ENCODE measurements at places on chromosomes 1 and 21. TPM values are rescaled to one million over a fixed set of nuclear protein-coding genes. Genes with fewer than 3 reads are reported as not detected.

SPATC1L gene
- polyA plus RNA-seq = 11.4 TPM

DNASE2B gene
- 0.14 TPM for polyA plus RNA-seq

DDAH1 gene
- polyA plus RNA-seq = 126 TPM

DPT gene
- polyA plus RNA-seq = 0.10 TPM

COL9A2 gene
- 19.0 TPM for polyA plus RNA-seq

TNFAIP8L2 gene
- 1.5 TPM for polyA plus RNA-seq

ZNF593OS gene
- polyA plus RNA-seq = 0.62 TPM

NEGR1 gene
- 4.8 TPM for polyA plus RNA-seq

PDPN gene
- polyA plus RNA-seq = 16.9 TPM

THBS3 gene
- 29.3 TPM for polyA plus RNA-seq

SMIM12 gene
- polyA plus RNA-seq = 36.7 TPM

PLD5 gene
- polyA plus RNA-seq = 1.5 TPM

TSPAN2 gene
- polyA plus RNA-seq = 38.6 TPM

DNA sequence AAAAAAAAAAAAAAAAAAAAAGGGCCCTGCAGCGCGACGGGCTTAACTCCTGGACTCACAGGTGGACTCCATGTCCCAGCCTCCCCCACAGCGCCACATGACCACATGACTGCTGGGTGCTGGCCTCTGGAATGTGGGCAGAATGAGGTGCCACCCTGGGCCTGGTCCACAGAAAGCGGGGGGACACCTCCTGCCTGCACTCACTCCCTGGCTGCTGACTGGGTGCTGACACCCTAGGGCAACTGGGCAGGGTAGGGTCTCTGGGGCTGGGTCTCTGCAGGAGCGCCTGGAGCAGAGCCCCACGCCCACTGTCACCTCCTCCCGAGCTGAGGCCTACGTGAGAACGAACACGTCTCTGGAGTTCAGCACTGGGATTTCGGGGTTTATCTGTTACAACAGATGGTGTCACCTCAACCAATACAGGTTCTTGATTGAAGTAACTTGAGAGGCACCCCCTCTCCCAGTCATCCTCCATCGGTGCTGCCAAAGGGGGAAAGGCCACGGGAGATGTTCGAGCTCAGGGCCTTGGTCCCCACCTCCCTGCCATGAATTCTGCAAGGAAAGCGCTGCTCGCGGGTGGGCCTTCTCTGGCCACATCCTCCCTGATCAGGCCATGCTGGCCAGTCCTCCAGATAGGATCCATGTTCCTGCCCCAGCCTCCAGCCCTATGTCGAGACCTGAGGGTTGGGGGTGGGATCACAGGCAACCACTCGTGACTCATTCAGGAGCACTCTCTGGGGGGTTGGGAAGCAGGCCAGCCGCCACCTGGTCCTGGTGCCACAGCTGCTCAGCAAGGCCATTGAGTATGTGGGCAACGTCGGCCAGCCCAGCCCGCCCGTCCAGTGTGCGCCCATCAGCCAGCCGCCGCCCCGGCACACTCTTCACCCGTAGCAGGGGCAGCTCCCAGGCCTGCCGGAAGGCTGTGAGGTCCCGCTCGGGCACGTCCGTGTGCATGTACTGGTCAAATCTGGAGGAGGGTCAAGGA is 5.4 kb downstream of the CPLANE2 start:
- no peak for DNase-seq

- no peak for DNase-seq
Measured at GRCh38 chr1:213330281-213330680, 279.2 kb downstream of the RPS6KC1 start.

- no peak for DNase-seq
Measured at GRCh38 chr1:197453376-197454058, 185.5 kb downstream of the CRB1 start.

DNA sequence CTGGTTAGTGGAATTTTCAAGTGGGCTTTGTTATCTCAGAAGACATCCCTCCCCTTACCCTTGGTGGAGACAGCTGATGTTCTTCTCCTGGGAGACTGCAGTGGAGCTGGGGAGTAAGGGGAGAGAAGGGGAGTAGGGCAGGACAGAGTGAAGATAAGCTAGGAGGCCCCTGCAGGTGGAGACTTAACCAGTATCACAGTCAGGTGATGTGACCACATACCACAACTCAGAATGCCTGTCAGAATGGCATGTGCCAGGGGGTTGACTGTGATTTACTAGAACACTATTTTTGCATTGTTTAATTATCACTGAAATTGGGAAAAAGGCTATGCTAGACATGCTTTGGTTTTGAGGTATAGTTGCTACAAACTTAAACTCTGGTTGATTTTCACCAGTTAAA is 124.6 kb downstream of the NRDC start:
- DNase-seq = no peak

- DNase-seq = no peak
Measured at GRCh38 chr1:225482421-225482950, 54.6 kb upstream of the LBR start.

GRCh38 chr1:212203630-212204029 is 81.6 kb upstream of the PPP2R5A start:
- no peak for DNase-seq

DNA sequence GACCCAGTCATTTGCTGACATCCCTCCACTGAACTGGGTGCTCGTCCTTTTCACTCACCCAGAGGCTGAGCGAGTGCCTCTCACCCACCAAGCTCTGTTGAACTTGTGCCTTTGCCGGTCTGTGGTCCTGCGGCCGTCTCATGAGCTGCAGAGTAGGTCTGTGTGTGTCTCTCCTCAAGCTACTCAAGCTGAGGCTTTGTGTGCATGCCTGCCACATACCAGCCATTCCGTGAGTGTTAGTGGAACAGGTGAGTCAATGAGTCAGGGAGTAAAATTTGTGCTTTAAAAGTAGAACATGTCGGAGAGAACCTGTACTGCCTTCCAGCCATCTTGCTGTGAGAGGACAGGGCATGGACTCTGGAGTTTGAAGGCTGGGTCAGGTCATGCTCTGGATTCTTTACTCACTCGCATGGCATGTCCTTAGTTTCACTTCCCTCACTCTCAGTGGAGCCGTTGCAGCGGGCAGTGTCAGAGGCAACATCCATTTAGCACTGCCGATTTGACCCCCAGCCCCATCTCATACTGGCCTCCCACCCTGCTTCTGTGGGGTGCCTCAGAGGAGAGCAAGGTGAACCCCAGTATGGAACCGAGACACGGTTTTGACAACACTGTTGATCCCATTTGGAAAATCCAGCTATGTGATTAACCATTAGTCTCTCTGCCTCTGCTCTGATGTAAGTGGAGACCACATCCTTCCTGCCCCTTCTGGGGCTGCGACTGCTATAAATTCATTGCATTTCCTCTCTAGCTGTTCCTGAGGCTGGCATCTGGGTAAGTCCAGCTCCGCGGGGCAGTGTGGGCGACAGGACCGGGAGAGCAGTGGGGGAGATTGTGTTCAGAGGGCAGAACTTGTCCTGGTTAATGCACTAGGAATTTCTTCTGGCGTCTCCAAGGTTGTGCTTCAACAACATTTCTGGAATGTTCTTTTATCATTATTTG is at the start of gene NLRP3:
TSS of gene NLRP3 (plus strand) at position 751 of the 939 bp plus-strand sequence. CDS start 2,628 bp downstream, outside the sequence.
- no peak for DNase-seq

- DNase-seq = no peak
Measured at GRCh38 chr1:20634065-20634593, 871 bp downstream of the PINK1 start.

GRCh38 chr1:210677533-210677932 is 348.8 kb downstream of the HHAT start:
- no peak for DNase-seq

DNA sequence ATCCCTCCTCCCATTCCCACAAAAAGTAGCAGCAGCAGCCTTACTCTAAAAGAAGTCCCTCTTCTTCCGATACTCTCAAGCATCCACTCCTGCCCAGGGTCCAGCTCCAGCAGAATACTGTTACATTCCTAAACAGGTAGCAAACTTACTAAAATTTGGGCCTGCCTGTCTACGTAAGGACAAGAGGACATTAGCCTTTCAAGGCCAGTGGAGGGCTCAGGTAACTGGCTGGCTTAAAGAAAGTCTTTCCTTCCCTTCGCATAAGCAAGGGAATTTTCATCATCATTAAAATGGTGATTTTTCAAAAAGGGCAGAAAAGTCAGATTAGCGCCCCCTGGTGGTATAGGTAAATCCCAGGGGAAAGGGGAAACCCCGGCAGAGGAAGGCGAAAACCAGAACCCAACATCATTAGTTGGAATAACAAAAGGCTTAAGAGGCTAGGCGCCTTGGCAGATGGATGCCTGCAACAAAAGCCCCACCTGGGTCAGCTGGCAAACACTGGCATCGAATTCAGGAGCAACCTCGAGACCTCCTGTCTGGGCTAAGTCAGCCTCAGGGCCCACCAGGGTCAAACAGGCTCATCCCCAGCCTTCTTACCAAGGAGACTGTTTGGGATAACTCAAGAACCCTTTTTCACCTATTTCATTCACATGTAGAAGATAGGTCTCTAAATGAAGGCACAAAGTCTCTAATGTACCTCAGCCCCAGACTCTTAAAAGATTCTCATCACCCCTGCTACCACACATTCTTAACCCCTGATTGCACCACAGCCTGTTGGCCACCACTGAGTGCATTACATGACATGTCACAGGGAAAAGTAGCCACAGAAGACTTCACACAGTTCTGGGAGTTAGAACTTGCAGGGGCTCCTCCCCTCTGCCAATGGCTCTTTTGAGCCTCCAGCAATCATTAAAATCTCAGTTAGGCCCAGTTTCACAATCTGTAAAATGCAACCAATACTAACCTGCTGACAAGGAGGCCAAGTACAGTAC is 36.7 kb downstream of the ERI3 start:
- DNase-seq = no peak

DNA sequence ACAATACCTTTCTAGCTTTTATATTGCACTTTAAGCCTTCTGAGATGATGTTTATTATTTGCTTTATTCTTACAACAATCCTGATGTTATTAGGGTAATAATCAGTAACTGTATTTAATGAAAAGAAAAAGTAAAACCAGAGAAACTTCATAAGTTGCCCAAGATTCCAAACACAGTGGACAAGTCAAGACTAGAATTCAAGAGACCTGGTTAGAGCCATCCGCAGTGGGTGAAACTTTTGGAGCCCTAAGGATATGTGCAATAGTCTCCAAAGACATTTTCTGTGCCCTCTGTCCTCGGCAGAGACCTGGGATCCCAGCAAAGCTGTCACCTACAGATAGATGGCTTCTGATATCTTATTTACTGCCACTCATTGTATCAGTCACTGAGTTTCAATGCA is 106.8 kb upstream of the DPT start:
- no peak for DNase-seq

- DNase-seq = no peak
Measured at GRCh38 chr1:26020941-26021646, 481 bp upstream of the EXTL1 start.

DNA sequence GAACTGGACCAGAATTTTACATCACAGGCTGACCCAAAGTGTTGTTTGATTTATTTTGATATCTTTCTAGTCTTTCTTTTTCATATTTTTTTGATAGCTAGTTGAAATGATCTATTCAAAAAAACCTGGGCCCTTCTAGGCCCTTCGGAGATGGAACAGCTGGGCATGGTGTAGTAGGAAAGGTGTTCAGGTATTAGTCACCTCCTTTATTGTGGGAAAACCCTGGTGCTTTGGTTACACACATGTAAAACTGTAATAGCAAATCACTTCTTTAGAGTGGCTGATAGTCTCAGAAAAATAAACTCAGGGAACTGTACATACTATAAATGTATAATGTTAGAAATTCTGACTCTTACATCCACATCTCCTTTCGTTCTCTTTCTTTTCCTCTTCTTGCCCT is 234.5 kb downstream of the PLA2G4A start:
- DNase-seq = no peak

DNA sequence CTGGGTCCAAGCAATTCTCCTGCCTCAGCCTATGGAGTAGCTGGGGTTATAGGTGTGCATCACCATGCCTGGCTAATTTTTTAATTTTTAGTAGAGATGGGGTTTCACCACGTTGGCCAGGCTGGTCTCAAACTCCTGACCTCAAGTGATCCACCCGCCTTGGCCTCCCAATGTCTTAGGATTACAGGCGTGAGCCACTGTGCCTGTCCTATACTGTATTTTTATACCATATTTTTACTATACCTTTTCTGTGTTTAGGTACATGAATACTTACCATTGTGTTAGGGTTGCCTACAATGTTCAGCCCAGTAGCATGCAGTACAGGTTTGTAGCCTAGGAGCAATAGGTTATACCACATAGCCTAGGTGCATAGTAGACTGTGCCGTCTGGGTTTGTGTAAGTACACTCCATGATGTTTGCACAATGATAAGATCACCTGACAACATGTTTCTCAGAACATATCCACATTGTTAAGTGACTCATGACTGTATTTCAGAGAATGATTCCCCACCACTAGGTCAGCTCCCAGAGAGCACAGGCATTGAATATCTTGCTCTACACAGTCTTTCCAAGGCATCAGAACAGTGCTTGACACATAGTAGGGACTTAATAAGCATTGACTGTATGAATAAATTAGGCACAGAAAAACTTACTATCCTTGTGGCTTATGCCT is 6.0 kb upstream of the CITED4 start:
- DNase-seq = no peak

GRCh38 chr1:18668046-18668445 is 37.4 kb downstream of the PAX7 start:
- no peak for DNase-seq

- DNase-seq = no peak
Measured at GRCh38 chr1:225834417-225835329, 24.7 kb downstream of the EPHX1 start.

DNA sequence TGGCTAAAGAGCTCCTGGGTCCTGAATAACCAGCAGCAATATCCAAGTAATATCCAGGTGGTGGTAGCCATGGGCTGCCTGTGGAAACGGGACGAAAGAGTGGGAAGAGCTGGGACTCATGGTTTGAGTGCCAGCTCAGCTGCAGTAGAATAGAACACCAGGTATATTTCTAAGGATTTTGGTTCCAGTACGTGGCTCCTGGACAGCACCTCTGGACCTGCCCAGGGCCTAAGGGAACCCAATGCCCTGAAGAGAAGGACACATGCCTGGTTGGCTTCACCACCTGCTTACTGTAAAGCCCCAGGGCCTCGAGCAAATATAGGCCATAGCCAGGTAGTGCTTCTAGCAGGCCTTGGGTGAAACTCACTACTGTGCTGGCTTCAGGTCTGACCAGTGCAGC is 566.7 kb downstream of the KIF26B start:
- DNase-seq = no peak

DNA sequence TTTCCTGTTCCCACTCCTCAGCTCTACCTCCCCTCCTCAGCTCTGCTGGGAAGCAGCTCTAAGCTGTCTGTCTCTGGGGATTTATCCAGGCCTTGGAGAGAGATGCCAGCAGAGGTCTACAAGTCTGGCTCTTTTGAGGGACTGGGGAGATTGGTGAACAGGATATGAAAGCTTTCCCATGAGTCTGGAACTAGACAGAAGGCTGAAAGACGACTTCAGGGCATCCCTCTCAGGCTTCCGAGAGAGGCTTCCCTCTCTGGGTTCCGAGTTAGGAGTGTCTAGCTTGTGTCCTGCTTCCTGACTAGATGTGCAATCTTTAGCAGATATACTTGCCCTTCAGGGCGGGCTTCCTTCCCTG is 733 bp downstream of the TMEM35B start:
- DNase-seq = no peak

- DNase-seq = no peak
Measured at GRCh38 chr21:42388740-42389448, 7.0 kb downstream of the TMPRSS3 start.
